NAMALWA (cell line): ENCODE measurements at places on chromosomes 12 and 14.

DNA sequence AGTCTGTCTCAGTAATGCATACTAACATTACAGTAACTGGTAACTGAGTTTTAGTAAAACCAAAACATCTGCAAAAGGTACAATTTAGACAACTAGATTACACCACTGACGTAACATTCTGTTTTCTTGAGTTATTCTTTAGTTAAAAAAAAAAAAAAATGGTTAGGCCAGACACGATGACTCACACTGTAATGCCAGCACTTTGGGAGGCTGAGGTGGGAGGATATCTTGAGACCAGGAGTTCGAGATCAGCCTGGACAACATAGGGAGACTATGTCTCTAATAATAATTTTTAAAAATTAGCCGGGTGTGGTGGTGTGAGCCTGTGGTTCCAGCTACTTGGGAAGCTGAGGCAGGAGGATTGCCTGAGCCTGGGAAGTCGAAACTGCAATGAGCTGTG, 34.1 kb downstream of the AP5M1 start:
- no peak for DNase-seq

GRCh38 chr14:87656315-87656714, 336.7 kb downstream of the GALC start:
- DNase-seq, result no peak

GRCh38 chr12:47899466-47899865, 5.3 kb downstream of the VDR start:
- DNase-seq, result no peak

- DNase-seq, result no peak
Measured at GRCh38 chr12:124796303-124796960, 67.2 kb downstream of the SCARB1 start.

DNA sequence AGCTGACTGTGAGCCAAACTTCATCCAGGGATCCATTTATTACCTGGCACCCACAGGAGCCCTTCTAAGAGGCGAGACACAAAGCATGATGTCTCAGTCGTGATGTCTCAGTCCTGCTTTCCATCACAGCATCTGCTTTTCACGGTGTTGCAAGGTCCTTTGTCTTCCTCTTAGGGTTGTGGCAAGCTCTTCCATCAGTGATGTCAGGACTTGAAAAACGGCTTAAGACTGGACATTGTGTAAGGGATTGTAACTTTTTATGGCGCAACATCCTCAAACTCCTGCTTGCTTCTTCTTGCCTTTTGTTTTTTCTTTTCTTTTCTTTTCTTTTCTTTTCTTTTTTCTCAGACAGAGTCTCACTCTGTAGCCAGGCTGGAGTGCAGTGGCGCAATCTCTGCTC, 586.5 kb upstream of the TMEM132C start:
- DNase-seq, result no peak

- DNase-seq, result peak; percentile 71
Measured at GRCh38 chr12:108939594-108939993, 59.7 kb downstream of the DAO start.

GRCh38 chr14:51845811-51846210, 14.6 kb upstream of the GNG2 start:
- no peak for DNase-seq

GRCh38 chr12:49130151-49131050, 794 bp downstream of the TUBA1B start:
- DNase-seq, result peak; percentile 95

DNA sequence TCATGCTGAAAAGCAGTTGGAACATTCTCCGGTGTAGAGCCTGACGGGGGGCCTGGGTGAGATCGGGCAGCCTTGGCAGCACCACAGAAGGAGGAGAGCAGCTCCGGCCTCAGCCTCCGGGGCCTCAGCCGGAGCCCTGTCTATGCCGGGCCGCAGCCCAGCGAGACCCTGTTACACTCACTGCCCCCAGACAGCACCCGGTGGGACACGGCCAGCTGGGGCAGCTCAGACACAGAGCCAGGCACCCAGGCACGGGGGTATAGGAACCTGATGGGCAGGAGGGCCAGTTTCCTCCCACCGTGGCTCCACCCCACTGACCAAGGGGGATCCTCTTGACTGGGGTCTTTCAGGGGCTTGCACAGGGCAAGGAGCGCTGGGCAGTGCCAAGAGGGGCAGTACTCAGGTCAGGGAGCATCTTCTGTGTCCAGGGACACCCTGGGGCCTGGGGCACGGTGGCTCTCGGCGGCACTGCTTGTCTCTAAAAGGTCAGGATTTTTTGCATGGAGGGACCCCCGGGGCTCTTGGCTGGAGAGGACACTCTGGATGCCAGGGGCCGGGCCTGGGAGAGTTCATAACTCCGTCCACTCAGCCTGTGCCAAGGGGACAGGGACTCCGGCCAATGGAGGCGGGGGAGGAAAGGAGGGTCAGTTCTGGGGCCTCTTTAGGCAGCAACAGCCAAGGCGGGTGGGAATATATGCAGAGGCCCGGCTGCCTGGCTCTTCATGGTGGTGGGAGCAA, 9.4 kb downstream of the INF2 start:
- no peak for DNase-seq

- DNase-seq, result no peak
Measured at GRCh38 chr12:106032623-106032925, 106.2 kb downstream of the NUAK1 start.

- no peak for DNase-seq
Measured at GRCh38 chr12:94289461-94290312, 141.3 kb downstream of the PLXNC1 start.

DNA sequence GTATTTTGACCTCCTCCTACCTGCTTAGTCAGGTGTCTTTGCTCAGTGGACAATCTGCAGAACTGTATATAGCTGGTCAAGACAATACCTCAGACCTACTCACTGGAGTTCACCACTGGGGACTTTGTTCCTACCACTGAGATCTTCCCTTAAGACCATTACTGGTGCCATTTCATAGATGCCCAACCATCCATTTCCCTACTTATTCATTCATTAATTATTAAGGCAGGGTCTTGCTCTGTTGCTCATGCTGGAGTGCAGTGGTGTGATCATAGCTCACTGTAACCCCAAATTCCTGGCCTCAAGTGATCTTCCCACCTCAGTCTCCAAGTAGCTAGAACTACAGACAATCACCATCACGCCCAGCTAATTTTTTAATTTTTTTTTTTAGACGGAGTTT, 22.8 kb upstream of the CRADD start:
- no peak for DNase-seq

DNA sequence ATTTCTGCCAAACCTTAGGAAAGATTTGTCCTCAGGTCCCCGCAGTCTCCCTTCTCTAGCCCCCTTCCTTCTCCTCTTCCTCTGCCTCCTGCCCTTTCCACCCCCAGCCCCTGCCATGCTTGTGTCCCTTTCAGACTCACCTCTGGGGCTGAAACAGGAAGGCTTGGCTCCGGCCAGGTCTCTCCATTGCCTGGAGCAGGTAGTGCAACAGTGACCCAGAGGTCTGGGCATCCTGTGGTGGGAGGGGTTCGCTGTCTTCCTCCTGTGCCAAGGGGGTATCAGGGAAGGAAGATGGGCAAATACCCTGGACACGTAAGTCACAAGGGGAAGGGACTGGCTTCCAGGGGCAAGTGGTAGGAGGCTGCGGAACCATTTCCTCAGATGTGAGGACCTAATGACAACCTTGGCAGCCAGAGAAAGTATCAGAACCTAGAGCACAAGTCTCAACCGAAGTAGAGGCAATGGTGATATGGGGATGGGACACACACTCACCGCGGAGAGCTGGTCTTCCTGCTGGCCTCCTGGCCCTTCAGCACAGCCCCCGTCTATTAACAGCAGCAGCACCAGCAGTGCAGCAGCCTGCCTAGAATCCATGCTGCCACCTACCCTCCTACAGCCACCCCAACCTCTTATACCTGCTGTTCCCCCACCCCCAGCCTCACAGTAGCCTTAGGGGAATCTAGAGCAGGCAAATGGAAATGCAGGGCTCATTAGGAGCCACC, at the start of gene NPFF:
TSS of gene NPFF (minus strand) at position 604 of the 722 bp plus-strand sequence. CDS start at position 594, 10 bp downstream.
- DNase-seq, result no peak

DNA sequence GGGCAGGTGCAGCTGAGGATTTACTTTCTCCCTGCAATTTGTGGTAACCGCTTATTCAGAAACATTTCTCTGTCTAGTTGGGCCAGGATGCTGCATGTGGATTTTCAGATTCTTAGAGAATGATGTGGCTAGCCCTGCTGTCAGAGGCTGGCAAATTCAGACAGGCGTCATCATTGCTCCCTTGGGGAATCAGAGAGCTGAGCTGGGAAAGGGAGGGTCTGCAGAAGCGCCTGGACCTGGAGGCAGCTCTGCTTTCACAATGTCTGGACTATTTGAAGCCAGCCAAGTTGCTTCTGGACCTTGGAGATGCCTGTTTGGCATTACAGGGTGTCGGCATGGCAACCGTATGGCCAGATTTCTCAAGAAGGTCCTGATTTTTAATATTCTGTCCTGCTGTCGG, 3.4 kb downstream of the GALNT16 start:
- DNase-seq, result no peak

DNA sequence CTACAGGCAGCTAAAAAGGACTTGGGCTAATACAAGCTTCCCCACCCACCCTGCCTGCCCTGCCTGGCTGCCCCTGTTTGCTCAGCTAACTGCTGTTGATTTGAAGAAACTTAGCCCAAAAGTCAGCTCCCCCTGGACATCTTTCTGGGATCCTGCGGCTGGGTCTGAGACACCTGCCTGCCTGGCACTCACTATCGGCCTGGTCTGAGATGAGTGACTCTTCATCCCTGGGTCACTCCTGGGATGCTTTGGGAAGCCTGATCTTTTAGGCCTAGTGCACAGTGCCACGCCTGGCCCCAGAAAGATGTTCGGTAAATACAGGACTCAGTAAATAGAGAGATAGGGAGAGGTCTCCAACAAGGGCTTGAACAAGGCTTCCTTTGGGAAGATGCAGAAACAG, 211.3 kb upstream of the DIO3 start:
- no peak for DNase-seq

GRCh38 chr14:74941676-74942097, 13.7 kb downstream of the PGF start:
- peak; percentile 26 for DNase-seq

GRCh38 chr12:40874868-40875267, 182.6 kb downstream of the CNTN1 start:
- no peak for DNase-seq

- no peak for DNase-seq
Measured at GRCh38 chr14:22520796-22521195, 68.2 kb downstream of the DAD1 start.

GRCh38 chr12:51678086-51678724, 87.2 kb downstream of the SCN8A start:
- DNase-seq, result peak; percentile 62

DNA sequence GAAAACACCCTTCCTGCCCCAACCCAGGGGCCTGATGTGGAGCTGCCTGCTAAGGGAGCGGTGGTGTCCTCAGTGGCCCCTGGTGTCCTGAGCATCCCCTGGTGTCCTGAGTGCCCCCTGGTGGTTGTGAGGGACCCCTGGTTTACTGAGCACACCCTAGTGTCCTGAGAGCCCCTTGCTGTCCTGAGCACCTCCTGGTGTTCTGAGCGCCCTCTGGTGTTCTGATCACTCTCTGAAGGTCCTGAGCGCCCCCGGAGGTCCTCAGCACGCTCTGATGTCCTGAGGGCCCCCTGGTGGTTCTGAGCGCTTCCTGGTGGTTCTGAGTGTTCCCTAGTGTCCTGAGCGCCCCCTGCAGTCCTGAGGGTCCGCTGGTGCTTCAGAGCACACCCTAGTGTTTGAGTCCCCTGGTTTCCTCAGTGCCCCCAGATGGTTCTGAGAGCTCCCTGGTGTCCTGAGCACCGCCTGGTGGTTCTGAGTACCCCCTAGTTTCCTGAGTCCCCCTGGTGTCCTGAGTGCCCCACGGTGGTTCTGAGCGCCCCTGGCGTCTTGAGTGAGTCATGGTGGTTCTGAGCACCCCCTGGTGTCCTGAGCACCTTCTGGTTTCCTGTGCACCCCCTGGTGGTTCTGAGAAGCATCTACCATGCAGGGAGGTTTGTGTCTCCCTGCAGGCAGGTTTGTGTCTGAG, 1004.2 kb downstream of the TMEM121 start:
- DNase-seq, result peak; percentile 94

GRCh38 chr14:30553311-30553989, 5.5 kb upstream of the G2E3 start:
- DNase-seq, result no peak

DNA sequence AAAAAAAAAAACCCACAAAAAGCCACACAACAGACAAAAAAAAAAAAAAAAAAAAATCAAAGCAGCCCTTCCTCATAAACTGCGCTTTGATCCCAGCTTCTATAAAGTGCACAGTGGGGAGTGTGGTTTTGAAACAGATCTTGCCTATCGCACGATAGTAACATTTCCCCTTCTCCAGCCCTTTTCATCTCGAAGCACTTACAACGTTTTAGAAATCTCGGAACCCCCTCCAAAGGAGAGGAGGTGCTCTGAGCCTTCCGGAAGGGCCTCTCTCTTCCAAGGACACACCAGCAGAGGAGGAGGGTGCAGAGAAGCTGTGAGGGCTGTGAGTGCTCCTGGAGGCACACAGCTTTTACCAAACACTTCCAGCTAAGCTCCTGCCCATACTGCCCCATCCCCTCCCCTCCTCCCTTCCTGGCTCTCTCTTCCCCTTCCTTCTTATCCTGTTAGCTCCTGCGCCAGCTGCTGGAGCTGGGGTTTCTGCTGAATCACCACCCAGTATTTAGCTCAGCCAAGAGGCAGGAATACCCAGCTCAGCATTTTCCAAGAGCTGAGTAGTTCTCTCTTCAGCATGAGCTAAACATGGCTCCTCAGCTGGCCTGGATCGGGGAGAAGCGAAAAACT, 28.4 kb downstream of the SLC7A8 start:
- no peak for DNase-seq

DNA sequence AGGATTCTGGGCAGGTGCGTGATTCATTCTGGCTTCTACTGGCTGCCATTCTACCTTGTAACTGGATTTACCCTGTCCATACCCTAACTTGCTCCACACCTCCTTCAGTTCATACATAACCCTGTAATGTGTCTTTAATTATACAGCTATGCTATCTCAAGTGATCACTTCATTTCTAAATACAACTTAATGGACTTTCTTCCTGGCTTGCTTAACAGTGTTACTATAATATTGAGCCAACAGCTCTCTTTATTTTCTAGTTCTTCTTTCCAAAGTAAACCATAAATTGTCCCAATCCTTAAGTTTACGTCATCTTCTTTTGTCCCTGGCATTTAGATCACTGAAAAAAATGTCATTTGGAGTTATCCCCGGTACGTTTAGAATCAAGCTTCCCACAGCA, 75.9 kb upstream of the KCNJ8 start:
- DNase-seq, result no peak

DNA sequence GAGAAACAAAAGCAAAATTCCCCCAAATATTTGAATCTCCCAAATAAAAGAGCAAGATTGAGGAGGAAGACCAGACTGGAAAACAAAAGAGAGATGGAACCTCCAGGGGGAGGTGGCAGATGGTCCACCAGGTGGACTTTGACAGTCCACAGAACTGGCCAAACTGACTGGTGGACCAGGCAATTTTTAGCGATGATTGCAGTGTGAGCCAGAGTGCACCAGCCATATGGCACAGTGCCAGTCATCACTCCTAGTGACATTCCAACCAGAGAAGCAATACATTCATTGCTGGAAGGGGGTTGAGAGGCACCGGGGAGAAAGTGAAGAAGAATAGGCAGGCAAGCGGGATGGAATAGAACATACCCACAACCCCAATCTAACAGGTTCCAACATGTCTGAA, 182.9 kb downstream of the EXOC5 start:
- no peak for DNase-seq

- no peak for DNase-seq
Measured at GRCh38 chr12:58775396-58775795, 144.9 kb downstream of the LRIG3 start.
